ENCODE measurements at places on chromosomes 2 and 18.

GRCh38 chr2:120546048-120546864 is 189.4 kb upstream of the GLI2 start:
- DNase-seq, result no peak

GRCh38 chr2:33903215-33903614 is 304.1 kb upstream of the FAM98A start:
- no peak for DNase-seq

GRCh38 chr2:217160978-217161973 is 301.4 kb upstream of the TNP1 start:
- DNase-seq, result no peak

DNA sequence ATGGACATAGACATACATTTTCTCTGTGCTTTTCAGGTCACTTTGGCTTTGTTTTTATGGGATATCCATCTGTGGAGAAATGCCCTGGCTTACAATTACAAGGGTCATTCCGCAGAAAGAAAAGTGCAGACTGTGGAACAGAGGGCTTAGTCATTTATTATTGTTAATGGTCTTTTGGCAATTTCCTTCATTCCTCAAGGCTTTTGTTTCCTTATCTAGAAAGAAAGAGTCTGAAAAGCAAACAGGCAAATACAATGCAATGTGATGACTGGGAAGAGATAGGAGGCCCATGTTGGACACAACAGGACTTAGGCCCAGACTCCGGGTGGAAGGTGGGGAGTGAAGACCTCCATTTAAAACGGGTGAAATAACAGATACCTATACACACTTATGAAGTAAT is 129.5 kb upstream of the CAVIN2 start:
- no peak for DNase-seq

- DNase-seq, result no peak
Measured at GRCh38 chr2:108236676-108237335, 3.0 kb upstream of the SULT1C3 start.

DNA sequence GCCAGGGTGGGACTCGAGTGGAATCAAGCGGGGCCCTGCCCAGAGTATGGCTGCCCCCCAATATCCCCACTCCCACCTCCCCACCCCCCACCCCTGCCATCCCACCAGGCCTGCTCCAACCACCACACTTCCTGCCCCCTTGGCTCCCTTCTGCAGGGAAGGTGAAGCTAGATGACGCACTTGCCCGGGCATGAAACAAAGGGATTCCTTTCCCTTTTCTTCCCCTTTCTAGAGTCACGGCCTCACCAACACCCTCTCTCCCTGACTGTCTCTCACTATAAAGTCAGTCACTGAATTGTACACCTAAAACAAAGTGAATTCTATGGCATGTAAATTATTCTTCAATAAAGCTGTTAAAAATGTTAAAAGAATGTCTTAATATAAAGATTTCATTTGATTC is 16.0 kb downstream of the ZBTB7C start:
- DNase-seq, result no peak

DNA sequence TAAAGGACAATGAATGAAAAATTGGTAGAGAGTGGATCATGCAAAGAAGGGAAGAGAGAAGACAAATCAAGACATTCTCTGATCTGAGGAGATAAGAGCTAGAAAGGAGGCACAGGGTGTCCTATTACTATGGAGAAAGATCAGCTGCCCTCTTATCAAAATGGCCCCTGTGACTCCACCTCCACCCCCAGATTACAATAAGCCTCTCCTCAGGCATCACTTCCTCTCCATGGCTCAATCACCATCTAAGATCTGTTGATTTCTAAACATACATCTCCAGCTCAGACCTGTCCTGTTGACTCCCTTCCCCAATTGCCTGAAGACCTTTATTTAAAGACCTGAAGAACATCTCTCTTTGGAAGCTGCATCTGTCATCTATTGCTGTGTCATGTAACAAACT is 43.2 kb downstream of the SP100 start:
- no peak for DNase-seq

DNA sequence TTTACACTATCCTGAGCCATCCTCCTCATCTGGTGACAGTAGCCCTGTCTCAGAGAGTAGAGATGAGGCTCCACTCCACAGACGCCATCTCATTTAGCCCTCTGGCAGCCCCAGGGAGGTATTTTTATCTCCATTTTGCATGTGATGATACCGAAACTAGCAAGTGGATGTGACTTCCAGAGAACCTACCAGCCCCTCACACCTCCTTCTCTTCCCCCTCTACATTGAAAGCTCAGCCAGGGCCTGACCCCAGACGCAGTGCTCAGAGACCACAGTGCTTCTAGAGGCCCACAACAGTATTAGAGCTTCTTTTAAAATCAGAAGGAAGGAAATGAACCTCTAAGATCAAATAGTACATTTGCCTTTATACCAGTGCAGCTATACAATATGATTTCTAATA is 8.3 kb downstream of the GYPC start:
- no peak for DNase-seq

GRCh38 chr18:42508683-42509296 is 553.8 kb downstream of the PIK3C3 start:
- no peak for DNase-seq

- no peak for DNase-seq
Measured at GRCh38 chr2:165839610-165840009, 45.6 kb upstream of the GALNT3 start.

DNA sequence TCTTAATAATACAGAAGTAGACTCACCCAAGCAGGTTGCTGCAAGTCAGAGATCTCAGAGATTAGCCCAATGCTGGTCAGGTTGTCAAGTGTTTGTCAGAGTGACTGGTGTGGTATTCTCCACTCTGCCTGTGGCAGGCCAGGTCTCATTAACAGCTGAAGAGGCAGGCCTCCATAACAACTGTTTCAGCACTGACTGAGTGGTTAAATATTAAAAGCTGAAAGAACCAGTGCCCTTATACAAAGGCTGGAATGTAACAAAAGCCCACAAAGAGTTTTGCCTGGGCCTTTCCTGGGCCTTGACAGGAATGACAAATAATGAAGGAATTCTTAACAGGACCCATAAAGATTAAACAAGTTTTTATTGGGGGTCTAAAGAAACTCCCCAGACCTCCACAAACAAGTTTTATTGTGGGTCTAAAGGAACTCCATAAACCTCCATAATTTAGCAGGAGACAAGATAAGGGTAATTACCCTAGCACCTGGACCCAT is 26.8 kb downstream of the SULT1C2 start:
- DNase-seq, result no peak

DNA sequence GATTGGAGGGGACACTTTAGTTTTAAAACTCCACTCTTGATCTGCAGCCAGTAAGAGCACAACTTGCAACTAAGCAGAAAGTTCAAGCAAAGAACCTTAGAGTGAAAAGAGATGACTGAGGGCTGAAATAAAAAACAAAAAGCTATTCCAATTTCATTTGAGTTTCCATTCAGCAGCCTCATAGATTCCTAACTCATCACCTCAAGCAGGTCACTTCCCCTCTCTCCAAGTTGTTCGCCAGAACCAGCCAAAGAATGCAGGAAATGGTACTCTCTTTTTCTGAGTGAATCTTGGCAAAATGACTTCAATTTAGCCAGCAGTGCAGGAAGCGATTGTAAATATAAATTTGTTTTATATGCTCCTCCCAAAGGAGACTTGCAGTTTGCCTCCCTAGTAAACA is 213.3 kb downstream of the SETBP1 start:
- DNase-seq, result no peak

GRCh38 chr18:46176001-46176400 is 71.8 kb downstream of the HAUS1 start:
- DNase-seq, result no peak

Data from CD4-positive, alpha-beta T cell treated with Interferon gamma for 1 hour (primary cell).